ENCODE measurements at places on chromosomes 3 and 15. TPM values are rescaled to one million over a fixed set of nuclear protein-coding genes. Genes with fewer than 3 reads are reported as not detected.

CHRM5 gene
- not detected for total RNA-seq

CRYBG3 gene
- 5.5 TPM for total RNA-seq

IL17RB gene
- total RNA-seq: not detected

C3orf22 gene
- not detected for total RNA-seq

COL8A1 gene
- total RNA-seq: 56.4 TPM

THSD4 gene
- 38.0 TPM for total RNA-seq

RHCG gene
- total RNA-seq: 22.8 TPM

NUP210 gene
- total RNA-seq: 0.04 TPM

CCDC191 gene
- total RNA-seq: 0.91 TPM

ZNF660 gene
- 0.72 TPM for total RNA-seq

ACAN gene
- not detected for total RNA-seq

ZNF280D gene
- total RNA-seq: 8.7 TPM

BRPF1 gene
- total RNA-seq: 8.9 TPM

GATM gene
- not detected for total RNA-seq

ATP13A5 gene
- not detected for total RNA-seq

ETFA gene
- total RNA-seq: 118 TPM

MINAR1 gene
- 0.08 TPM for total RNA-seq

POTEB gene
- total RNA-seq: not detected

SLC28A1 gene
- total RNA-seq: not detected

GOLGA8J gene
- not detected for total RNA-seq

PLCH1 gene
- total RNA-seq: not detected

STXBP5L gene
- total RNA-seq: not detected

A4GNT gene
- total RNA-seq: not detected

IQCH gene
- 2.4 TPM for total RNA-seq

CORO2B gene
- total RNA-seq: 1.0 TPM

C2CD4B gene
- not detected for total RNA-seq

MUC20 gene
- not detected for total RNA-seq
